Hematopoietic multipotent progenitor cell treated with erythropoietin and hydrocortisone succinate and interleukin-3 and kit ligand, for 8 days (in vitro differentiated cells): ENCODE measurements at places on chromosomes 13 and 19.

GRCh38 chr19:17352608-17353280 lies 15.4 kb downstream of the GTPBP3 start:
- DNase-seq: no peak

- no peak for DNase-seq
Measured at GRCh38 chr13:74258961-74259360, 124.8 kb upstream of the KLF12 start.

GRCh38 chr19:27909861-27910260 lies 1303.1 kb downstream of the UQCRFS1 start:
- DNase-seq: no peak

DNA sequence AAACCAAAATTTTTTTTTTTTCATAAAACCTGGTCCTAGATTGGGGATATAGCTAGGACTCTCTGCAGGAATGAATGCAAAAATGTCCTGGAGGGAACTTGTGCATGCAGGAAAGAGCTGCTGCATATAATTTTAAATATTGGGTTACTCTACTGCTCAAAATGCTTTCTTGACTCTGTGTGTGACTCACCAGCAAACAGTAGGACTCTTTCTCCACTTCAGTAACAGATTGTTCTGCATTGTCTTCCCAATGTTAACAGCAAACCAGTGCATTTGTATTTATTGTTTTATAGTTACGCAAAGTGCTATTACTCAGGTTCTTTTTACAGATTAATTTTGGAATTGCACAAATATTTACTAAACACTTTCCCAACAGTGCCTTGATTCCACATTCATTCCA lies 163.7 kb upstream of the KL start:
- DNase-seq: no peak

DNA sequence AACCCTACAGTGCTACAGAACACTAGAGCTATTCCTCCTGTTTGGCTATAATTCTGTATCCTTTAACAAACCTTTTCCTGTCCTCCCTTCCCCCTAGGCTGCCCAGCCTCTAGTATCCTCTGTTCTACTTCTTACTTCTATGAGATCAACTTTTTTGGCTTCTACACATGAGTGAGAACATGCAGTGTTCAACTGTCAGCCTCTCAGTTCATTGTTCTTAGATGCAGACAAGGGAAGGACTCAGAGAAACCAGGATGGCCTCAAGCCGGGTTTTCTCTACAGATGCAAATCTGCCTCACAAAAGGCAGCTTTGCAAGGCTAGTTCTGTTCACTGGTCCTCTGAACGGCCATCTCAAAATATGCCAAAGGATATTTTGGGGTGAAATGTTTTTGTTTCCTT lies 18.4 kb downstream of the AMER2 start:
- DNase-seq: no peak

GRCh38 chr13:32676242-32676641 lies 90.0 kb downstream of the PDS5B start:
- DNase-seq: no peak

GRCh38 chr13:99873832-99874430 lies 97.6 kb downstream of the ZIC5 start:
- no peak for DNase-seq

DNA sequence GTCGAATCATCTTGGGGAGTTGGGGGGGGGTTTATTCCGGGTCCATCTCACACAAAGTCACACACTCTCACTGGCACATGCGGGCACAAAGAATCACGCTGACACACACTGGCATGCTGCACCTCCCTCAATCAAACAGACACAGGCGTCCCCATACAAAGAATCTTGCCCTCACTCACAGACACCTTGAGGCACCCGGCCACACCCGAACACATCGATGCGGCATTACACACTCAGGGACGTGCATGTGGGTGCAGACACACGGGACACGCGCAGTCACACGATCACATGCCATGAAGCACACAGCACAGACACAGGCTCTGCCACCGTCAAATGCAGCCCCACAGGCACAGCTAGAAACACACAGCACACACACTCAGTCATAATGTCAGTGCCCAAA lies 7.8 kb downstream of the NFIX start:
- no peak for DNase-seq

- no peak for DNase-seq
Measured at GRCh38 chr13:74158028-74158427, 23.8 kb upstream of the KLF12 start.

DNA sequence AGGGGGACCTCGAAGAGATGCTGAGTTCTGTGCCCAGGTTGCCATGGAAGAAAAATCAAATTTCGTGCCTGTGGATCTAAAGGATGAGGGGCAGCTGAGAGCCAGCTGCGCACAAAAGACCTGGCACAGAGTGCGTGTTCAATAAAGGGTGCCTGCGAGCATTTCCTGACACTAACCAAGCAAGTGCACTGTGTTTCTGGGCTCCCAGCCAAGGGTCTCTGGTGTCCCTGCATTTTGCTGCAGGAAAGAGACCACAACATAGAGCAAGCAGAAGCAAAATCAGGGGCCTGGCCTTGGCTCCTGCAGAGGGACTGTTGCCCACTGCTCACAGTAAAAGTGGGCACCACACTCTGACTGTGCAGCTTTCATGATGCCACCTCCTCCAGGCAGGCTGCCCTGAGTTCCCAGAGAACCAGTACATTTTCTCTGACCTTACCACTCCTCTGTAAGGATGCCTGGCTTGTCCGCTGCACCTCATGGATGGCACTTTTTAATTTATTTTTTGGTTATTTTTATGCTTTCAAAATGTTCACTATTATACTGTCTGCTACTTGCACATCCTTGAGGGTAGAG lies 70.8 kb upstream of the GPR12 start:
- no peak for DNase-seq

GRCh38 chr19:49151267-49152118 lies 3.7 kb downstream of the HRC start:
- DNase-seq: peak; percentile 62

- no peak for DNase-seq
Measured at GRCh38 chr13:50167224-50167947, 152.1 kb downstream of the KCNRG start.

- DNase-seq: no peak
Measured at GRCh38 chr19:38842439-38843174, 7.2 kb downstream of the HNRNPL start.

DNA sequence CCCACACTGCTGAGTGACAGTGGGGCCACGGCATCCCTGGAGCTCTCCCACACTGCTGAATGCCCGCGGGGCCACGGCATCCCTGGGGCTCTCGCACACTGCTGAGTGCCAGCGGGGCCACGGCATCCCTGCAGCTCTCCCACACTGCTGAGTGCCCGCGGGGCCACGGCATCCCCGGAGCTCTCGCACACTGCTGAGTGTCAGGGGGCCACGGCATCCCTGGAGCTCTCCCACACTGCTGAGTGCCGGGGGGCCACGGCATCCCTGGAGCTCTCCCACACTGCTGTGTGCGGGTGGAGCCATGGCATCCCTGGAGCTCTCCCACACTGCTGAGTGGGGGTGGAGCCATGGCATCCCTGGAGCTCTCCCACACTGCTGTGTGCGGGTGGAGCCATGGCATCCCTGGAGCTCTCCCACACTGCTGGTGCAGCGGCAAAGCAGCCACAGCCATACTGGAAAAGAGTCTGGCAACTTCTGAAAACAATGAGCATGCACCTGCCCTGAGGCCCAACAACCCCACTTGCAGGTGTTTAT lies 8.6 kb downstream of the TUBGCP3 start:
- DNase-seq: no peak

DNA sequence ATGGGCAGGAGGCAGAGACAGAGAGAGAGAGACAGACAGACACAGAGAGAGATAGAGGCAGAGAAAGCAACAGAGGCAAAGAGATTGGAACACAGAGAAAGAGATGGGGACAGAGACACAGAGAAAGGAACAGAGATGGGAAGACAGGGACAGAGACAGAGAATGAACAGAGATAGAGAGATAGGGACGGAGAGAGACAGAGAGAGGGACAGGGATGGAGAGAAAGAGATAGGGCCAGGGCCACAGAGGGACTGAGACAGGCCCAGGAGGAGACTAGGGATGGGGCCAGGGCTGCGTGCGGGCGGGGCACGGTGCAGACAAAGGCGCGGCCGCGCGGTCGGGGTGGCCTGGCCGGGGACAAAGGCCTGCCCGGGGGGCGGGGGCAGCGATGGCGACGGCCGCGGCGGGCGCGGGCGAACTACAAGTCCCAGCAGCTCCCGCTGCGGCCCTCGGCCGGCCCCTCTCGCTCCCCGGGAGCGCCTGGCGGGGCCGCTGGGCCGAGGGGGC lies at the start of gene ZNF358:
ZNF358 (plus strand) TSS at position 459 of the 507 bp plus-strand sequence. CDS start 3,140 bp downstream, outside the sequence.
- DNase-seq: peak; percentile 33

GRCh38 chr19:3955688-3956087 lies 15.2 kb downstream of the DAPK3 start:
- DNase-seq: no peak

DNA sequence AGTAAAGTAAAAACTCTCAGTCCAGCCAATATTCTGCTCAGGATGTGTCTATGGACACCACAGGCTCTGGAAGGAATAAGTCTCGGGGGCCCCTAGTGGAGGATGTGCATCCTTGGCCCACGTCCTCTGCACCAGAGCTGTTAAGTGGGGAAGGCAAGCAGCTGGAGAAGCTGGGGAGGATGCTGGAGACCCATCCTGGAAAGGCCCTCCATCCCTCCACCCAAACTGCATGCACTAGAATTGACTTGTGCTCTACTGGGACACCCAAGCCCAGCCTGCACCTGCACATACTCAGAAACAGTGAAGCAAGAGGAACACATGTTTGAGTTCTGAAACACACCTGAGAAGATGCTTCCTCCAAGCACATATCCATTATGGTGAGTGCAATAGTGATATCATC lies 307.8 kb downstream of the TSHZ3 start:
- no peak for DNase-seq

- no peak for DNase-seq
Measured at GRCh38 chr19:46182476-46182875, 34.4 kb downstream of the IGFL2 start.

DNA sequence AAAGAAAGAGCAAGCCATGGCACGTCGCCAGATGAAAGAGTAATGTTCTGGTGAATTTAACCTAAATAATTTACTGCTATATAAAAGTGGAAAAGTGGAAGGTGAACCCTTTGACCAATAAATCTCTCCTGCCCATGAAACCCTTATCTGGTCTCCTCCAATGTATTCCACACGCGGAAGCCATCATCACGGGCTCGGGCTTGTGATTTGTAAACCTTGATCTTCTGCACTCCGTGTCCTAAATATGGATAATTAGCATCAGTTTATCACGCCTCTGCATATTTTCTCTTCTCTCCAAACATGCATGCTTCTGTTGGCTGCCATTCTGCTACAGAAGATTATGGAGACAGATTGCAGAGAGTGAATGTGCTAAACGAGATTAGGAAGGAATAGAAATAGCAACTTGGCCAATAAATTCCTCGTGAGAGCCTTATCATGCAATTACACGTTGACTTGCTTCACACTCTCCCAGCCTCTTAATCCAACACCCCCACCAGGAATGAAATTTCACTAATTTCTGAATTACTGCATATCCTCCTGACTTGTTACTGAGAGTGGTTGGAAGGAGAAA lies 34.5 kb downstream of the SOX1 start:
- DNase-seq: peak; percentile 25

DNA sequence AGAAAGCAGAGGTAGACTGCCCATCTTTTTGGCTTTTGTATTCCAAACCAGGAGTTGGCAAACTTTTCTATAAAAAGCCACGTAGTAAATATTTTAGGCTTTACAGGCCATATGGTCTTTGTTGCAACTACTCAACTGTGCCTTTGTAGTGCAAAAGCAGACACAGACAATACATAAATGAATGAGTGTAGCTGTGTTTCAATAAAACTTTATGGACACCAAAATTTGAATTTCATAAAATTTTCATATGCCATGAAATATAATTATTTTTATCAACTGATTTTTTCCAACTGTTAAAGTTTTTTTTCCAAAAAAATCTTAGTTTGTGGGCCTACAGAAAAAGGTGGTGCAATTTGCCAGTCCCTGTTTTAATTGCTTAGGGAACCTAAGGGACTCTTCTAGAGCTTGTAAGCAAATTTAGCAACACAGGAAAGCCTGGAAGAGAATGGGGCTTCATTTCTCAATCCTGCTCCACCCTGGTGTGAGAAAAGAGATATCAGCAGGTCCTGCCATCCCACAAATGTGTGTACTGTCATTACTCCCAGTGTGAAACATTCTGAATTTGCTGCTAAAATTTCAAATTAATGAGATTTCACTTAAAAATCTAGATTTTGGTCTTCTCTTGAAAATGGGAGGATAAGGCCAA lies 194.2 kb downstream of the RGCC start:
- no peak for DNase-seq

DNA sequence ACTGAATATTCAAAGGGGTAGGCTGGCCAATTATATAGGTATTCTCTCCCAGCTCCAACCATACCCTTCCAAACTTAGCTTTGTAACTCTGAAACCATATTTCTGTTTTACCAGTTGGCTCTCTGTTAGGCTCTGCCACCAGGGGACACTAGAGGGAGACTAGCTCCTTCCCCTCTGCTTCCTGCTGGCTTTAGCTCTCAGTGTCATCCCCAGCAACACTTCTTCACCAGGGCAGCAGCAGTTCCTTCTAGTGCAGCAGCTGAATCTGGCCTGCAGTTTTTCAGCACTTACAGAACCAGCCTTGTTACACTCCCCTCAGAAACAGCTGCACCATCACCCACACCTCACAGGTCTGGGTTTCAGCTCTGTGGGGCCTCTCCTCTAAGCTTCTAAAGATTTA lies 51.0 kb upstream of the DOCK9 start:
- peak; percentile 67 for DNase-seq

GRCh38 chr19:30174791-30175190 lies 197.4 kb upstream of the ZNF536 start:
- no peak for DNase-seq

DNA sequence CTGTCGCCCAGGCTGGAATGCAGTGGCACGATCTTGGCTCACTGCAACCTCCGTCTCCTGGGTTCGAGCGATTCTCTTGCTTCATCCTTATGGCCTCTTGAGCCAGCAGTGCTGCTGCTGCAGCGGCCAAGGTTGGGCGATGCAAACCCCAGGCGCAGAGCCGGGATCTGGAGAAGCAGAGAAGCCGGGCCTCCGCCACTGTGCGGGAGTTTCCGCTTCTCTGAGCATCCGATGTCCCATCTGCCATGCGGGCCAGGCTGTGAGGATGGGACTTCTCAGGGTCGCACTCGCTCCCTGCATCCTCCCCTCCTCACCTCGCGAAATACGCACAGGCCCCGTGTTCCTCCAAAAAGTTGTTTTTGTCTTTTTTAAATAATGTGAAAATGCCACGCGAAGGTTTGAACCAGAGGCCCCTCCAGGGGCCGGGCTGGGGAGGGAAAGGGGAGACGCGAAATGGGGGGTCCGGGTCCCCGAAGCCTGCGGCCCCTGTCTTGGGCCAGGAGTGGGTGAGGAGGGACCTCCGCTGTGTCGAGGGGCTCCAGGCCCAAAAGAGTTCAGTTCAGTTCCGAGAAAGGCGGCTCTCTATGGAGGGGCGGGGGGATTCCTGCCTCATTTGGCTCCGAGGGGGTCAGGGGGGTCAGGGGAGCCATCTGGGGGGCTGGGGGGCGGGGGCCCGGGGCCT lies 15.9 kb downstream of the CYTH2 start:
- no peak for DNase-seq

- no peak for DNase-seq
Measured at GRCh38 chr13:91621963-91622362, 223.5 kb downstream of the GPC5 start.
